ENCODE measurements at places on chromosomes 1 and 21. TPM values are rescaled to one million over a fixed set of nuclear protein-coding genes. Genes with fewer than 3 reads are reported as not detected.

The SERPINC1 gene
- total RNA-seq = not detected

The ITLN2 gene
- total RNA-seq = 41.9 TPM

The SPRR2B gene
- not detected for total RNA-seq

The CD1C gene
- not detected for total RNA-seq

The ASAP3 gene
- 39.7 TPM for total RNA-seq

The RBP7 gene
- 15.9 TPM for total RNA-seq

The TENT5C gene
- total RNA-seq = 8.1 TPM

DNA sequence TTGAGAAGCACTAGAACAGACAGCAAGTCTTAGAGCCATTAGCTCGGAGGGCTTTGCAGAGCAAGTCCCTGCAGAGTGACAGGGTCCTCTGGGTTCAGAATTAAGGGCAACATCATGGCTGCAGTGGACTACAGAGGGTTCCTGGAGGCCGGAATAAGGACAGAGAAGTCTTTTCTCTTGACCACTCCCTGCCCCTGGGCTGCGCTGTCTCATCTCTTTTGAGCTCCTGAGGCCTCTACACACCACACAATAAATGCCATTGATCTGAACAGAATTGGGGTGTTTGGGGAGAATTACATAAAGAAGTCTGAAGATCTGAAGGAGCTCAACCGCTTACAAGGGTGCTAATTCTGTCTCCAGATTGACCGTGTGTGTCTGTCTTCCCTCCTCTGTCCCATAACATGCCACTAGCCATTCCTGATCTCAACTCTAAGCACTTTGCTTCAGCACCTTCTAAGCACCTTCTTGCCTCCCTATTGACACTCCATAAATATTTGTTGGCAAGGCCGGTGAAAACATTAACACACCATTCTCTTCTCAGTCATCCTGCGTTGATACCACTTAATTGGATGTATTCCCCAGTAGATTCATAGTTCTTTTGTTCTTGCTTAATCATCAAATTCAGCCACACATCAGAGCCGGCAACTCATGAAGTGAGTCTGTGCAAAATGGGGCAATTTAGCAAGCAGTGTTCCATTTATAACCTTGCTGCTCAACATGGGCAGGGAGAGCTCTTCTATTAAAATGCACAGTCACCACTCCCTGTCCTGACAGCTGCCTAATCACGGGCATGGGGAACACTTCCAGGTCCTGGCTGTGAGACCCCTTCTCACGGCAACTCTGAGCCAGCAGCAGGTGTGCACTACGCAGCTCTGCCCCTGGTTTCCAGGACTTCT, 49.7 kb downstream of the NMNAT2 start:
- peaks cover 7% of the 10 kb centered on the region for H3K4me1 ChIP-seq
- H3K4me3 ChIP-seq = no peak overlapping the region
- no peak for DNase-seq
- no peaks in the 10 kb centered on the region for H3K27me3 ChIP-seq

- H3K4me1 ChIP-seq = no peaks in the 10 kb centered on the region
- no peak overlapping the region for H3K4me3 ChIP-seq
- no peak for DNase-seq
Observed at GRCh38 chr1:202568410-202568809, 141.8 kb downstream of the SYT2 start.

DNA sequence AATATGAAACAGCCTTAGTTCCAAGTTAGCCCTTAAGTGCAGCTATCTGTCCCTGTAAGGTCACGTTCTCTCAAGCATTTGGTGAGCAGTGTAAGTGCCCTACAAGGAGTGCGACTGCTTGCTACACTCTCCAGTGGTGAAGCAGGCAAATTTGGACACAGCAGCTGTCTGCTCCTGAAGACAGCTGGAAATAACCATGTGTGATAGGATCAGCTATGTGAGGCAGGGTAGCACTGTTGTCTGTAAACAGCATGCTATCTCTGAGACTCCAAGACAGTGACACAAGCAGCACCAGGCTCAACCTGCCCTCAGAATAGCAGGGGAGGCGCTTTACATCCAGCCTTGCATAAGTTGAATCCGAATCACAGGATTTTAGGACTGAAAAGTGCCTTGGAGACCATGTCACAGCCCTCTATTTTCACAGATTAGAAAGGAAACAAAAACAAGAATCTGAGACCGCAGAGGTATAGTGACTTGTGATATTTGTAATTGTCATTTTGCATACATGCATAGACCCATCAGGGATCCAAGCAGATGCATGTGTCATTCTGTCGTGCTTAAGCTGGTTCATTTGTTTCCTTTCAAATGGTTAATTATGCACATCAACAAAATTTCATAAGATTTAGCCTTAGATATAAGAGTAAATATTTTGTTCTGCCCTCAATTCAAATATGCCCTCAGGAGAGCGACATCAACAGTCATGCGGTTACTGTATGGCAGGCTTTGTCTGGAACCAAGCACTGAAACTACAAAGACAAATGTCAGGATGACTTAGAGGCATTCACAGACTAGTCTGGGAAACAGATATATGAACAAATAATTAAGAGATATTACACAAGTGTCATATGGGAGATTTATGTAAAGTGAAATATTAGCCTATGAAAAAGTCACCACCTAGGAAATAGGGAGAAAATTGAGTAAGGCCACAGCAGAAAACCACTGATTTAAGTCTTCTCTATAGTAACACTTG, 134.9 kb upstream of the NRIP1 start:
- no peak overlapping the region for H3K27ac ChIP-seq
- no peak for DNase-seq
- no peaks in the 10 kb centered on the region for H3K36me3 ChIP-seq
- no peaks in the 10 kb centered on the region for H3K27me3 ChIP-seq

GRCh38 chr21:20551939-20552338, 446.3 kb upstream of the NCAM2 start:
- H3K27me3 ChIP-seq = no peaks in the 10 kb centered on the region
- H3K36me3 ChIP-seq = no peaks in the 10 kb centered on the region
- DNase-seq = no peak

GRCh38 chr1:169487561-169487960, 1.8 kb upstream of the SLC19A2 start:
- H3K4me1 ChIP-seq = peaks cover 8% of the 10 kb centered on the region
- H3K4me3 ChIP-seq = no peak overlapping the region
- H3K27ac ChIP-seq = peak overlapping the region; percentile 97
- no peaks in the 10 kb centered on the region for H3K36me3 ChIP-seq
- DNase-seq = no peak
- no peaks in the 10 kb centered on the region for H3K27me3 ChIP-seq

Measured in upper lobe of left lung (tissue), 6 donors.